ENCODE measurements at places on chromosomes 4 and X.

GRCh38 chrX:106201502-106202178 is 33.5 kb downstream of the PWWP3B start:
- DNase-seq: no peak

- no peak for DNase-seq
These were observed 52.0 kb upstream of the MTMR8 start for GRCh38 chrX:64447207-64447606.

DNA sequence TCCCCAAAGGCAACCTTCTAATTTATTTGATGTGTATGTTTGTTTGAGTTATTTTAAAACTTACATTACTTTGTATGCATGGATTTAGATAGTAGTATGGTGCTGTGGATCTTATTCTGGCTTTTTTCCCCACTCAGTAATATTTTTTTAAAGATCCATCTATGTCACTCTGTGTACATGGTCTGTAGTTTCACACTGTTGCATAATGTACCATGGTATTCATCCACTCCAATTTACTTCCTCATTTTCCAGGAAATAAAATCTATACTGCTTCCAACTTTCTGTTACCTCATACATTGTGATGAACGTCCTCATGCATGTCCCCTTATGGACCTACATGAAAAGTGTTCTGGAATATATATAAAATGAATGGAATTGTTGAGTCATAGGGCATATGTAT is 17.6 kb downstream of the ARMCX2 start:
- no peak for DNase-seq

GRCh38 chr4:70632028-70632427 is 3.5 kb downstream of the ENAM start:
- DNase-seq: no peak

DNA sequence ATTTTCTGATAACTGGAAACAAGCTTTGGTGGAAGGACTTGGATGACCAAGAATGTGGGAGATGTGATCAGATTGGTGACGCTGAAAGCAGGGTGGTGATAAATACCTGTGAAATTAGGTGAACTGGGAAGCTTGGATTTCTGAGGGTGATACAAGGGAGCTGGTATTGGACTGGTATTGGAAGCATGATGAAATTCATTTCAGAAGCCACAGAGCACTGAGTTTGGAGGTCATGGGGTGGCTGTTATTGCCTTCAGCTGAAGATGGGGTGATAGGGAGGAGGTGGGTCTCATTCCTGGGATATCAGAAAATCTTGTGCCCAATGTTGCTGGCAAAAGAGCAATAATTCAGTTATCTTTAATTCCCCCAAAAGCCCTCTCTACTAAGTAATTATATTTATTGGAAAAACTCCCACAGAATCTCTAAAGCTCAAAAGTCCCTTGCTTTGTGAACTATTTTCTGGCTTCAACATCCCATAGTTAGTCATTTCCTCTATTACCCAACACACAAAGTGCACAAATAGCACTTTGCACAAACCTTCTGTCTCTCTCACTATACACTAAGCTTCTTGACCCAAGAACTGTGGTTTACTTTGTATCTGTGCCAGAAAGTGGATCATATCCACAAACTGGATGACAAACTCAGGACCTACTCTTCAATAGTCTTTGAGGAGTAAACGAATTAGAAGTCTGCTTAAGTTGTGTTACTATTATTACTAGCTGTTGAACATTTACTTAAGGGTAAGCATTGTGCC is 23.1 kb upstream of the CAMK2D start:
- DNase-seq: no peak

DNA sequence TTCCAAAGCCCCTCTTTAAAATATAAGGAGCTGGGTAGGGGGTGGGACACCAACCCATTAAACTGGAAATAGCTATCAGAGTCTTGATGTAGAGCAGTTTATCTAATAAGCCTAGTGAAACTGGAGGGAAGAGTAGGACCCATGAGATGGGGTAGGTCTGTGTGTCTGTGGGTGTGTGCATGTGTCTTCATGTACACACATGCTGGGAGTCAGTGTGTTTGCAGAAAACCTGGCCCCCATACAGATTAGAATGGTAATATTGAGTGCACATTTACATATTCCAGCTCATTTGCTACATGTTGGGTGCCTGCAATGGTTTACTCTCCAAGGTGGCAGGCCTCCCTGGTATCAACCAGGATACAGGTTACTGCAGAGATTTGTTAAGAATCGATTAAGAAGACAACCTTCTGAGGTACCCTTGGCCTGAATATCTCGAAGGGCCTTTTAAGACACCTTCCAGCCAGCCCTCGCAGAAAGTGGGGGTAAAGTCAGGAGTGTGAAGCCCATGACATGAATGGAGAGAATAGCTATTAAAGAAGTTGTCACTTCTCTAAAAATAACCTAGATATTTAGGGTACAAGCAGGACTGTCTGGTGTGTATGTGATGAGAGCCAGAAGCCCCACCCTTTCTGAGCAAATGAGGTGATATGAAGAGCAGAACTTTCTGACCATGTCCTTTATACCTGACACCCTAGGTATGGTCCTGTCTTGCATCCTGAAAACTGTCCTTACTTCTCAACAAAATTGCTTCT is 75.7 kb upstream of the TEX13D start:
- DNase-seq: no peak

- no peak for DNase-seq
These were observed 237 bp downstream of the ANKRD17 start for GRCh38 chr4:73258436-73258685.

GRCh38 chrX:44747969-44748368 is 95.9 kb upstream of the DUSP21 start:
- DNase-seq: no peak

- DNase-seq: no peak
These were observed 47.5 kb downstream of the SPATA18 start for GRCh38 chr4:52098618-52099017.

DNA sequence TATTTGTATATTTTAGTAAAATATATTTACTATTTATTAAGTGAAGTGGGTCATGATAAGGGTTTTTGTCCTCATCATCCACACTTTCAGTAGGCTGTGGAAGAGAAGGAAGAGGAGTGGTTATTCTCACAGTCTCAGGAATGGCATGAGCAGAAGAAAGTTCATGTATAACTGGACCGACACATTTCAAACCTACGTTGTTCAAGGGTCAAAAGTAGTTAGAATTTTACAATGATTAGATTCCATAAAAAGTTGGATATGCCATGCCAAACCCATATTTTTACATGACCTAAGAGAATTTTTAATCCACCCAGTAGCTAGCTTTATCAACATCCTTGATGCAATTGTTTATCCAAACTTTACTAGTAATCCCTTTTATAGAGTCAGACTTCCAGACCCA is 15.6 kb upstream of the MAGEA8 start:
- no peak for DNase-seq

DNA sequence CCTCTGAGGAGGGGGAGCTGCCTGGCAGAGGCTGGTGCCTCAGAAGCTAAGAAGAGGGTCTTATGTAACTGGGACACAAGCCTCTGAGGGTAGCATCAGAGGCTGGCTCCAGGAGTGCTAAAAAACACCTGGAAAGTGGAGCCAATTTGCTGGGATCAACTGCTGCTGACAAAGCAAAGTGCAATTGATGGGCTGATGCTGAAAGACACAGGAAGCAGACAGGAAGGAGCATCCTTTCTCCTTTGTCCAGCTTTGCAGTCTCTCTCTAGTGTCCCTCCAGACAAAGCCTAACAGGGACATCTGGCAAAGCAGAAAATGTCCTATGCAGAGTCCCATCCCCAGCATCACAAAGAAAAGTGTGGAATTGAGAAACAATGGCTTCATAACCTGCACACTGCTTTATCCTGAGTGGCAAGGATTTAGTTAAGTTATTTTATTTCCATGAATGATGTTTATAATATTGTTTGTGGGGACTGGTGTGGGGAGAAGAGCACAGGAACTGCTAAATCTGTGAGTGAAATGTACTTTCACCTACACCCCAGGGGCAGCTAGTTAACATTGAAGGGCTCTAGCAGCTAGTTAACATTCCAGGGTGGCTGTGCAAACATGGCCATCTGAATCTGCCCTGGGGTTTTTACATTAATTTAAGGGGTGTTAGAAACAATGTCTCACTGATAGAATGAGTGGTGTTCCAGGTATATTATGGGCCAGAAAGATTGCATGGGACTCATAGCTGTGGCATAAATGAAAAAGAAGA is 25.6 kb upstream of the MBTPS2 start:
- DNase-seq: no peak

DNA sequence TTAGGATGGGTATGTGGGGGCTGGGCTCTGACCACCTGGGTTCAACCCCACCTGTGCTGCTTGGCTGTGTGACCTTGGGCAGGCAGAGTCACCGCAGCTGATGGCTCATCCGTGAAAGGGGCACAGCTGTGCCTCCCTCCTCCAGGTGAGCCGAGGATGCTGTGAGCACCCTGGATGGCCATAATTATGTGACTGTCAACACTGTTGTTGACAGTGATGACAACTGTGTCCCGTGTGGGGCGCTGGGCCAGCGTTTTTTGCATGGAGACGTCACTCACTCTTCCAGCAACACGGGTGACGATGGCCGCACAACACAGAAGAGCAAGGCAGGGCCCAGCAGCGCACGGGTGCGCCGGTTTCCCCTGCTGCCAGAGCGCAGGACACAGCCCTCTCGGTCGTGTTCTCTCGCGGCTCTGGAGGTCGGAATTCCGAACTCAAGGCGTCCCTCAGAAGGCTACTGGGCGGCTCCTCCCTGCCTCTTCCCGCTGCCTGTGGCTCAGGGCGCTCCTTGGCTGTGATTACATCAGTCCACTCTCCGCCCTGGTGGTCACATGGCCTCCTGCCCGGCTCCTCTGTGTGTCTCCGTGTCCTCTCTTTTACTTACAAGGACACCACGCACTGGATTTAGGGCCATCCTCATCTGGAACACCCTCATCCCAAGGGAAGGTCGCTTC is 1.3 kb downstream of the SH3TC1 start:
- DNase-seq: no peak

- no peak for DNase-seq
These were observed 848.6 kb upstream of the PABPC4L start for GRCh38 chr4:135050086-135050717.

GRCh38 chr4:114659386-114660008 is 60.9 kb downstream of the UGT8 start:
- no peak for DNase-seq

DNA sequence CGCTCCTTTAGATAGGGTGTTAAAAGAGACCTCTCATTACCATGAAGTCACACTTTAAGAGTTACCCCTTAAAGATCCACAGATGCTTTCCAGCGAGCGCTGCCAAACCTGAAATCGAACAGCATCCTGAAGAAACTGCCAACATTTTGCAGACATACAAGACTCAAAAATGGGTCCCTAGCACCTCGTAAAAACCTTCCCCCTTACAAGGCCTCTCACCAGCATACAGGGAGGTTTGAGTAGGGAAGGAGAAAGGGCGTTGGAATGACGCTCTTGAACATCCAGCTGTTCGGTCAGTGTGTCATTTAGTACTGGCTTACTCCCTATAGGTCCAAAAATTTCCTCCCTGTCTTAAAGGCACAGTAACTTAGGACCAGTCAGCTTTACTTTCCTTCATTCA is 45.3 kb upstream of the PGRMC1 start:
- DNase-seq: no peak

DNA sequence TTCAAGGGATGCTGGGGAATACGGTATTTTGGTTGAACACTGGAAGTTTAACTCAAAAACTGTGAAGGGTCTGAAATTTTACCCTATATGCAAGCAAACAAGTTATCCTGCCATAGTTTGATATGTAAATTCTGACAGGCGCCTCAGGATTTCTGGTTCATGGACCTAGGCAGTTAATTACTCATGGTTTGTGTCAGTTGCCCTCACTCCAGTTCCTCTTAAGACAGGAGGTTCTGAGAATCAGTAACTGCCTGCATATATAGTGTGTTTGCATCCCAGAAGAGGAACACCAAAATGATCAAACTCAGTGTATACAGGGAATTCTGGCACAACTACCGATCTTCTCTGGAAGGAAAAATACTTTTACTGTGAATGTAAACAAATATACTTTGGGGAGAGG is 360.4 kb upstream of the NWD2 start:
- no peak for DNase-seq

DNA sequence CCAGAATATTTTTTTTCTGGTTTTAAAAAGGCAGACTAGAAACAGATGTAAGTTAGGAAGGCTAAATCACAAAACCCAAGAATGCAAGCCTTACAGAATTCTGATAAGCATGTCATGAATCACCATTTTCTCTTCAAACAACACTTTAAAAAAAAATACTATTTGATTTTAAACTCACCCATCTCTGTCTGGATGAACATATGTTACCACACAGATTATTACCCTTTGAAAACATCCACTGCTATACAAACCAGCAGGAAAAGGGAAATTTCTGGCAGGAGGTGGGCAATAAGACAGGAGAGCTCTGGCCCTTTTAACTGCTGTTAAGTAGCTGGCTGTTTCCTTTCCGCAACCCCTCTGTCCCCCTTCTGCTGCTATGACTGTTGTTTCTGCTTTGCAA is 317.7 kb upstream of the NOCT start:
- no peak for DNase-seq

DNA sequence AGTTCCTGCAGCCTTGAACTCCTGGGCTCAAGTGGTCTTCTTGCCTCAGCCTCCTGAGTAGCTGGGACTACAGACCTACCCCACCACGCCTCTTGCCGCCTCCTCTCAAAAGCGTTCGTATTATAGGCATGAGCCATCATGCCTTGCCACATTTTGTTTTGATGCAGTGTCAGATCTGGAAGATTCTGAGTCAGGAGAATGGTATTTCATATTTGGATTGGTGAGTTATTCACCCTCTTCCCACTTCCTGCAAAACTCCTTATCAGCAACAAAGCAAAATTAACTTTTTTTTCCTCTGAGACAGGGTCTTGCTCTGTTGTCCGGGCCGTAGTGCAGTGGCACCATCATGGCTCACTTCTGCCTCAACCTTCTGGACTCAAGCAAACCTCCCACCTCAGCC is 29.6 kb downstream of the REST start:
- DNase-seq: no peak

DNA sequence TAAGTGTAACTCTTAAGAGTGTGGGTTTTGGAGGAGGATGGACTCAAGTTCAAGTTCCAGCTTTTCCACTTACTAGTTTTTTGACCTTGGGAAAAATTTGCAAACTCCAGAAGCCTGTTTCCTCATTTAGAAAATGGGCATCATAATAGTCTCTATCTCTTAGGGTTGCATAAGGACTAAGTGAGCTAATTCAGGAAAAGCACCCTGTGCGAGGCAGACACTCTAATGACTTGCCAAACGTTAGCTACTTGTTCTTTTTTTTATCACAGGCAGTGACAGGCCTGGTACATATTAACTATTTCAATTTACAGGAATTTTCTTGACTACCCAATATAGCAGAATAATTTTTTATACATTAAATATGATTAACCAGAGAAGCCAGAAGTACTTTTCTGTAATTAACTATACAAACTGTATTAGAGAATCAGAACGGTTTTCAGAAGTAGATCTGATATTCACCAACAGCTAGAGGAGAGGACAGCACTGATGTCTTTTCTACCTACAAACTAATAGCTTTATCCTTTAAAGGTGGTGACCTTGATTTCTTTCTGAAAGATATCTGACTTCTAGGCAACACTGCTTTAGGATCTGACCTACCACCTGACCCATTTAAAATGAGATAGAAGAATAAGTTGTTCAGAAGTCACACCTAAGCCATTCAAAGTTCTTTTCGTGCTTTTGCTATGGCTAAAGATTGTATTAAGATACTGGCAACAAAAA is 139.6 kb upstream of the HAND2 start:
- DNase-seq: no peak

- DNase-seq: no peak
These were observed 9.1 kb upstream of the MAGIX start for GRCh38 chrX:49153467-49153866.

Measured in stimulated activated CD8-positive, alpha-beta memory T cell treated with anti-CD3 and anti-CD28 coated beads, Interleukin-4, amount 100 ng/mL, for 4 hours (primary cell).